ENCODE measurements at places on chromosomes 6 and 20. TPM values are rescaled to one million over a fixed set of nuclear protein-coding genes. Genes with fewer than 3 reads are reported as not detected.
A peak's percentile ranks its signal among the peaks of the same experiment; 100 is the strongest.

DNA sequence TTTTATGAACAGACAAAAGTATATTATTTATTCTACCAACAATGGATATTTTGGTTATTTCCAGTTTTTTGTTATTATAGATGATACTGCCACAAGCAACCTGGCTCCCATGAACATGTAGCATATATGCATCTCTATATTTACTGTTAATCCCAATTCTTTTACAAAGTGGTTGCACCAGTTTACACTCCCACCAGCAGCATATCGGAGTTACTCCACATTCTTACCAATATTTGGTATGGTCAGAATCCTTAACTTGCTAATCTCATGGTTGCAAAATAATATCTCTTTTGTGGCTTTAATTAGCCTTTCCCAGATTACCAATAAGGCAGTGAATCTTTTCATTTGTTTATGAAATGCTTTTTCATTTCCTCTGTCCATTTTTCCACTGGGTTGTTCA is 137.6 kb upstream of the CDYL start:
- DNase-seq: no peak

GRCh38 chr20:1381753-1382591 is 10.9 kb downstream of the FKBP1A start:
- DNase-seq: no peak

The LAMP5 gene
- total RNA-seq: not detected

The BCAS1 gene
- total RNA-seq: 0.25 TPM

DNA sequence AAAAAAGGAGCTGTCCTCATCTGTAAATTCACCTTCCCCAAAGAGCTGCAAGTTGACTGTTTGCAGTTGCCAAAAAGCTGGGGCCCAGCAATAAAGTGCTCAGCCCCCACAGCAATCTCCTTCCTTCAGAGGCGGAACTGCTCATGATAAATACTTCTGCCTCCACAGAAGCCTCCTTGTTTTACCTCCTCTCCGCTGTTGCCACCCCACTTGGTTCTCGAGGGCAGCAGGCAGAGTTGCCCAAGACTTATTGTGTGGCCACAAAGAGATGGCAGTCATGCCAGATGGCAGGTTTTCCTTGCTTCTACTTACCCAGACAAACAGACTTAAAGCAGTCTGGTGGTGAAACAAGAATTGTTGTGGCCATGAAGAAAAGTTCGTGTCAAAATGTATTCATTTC is 66.3 kb downstream of the SLX4IP start:
- peak; percentile 11 for DNase-seq

GRCh38 chr6:38871741-38872568 is 156.8 kb downstream of the DNAH8 start:
- peak; percentile 32 for DNase-seq

DNA sequence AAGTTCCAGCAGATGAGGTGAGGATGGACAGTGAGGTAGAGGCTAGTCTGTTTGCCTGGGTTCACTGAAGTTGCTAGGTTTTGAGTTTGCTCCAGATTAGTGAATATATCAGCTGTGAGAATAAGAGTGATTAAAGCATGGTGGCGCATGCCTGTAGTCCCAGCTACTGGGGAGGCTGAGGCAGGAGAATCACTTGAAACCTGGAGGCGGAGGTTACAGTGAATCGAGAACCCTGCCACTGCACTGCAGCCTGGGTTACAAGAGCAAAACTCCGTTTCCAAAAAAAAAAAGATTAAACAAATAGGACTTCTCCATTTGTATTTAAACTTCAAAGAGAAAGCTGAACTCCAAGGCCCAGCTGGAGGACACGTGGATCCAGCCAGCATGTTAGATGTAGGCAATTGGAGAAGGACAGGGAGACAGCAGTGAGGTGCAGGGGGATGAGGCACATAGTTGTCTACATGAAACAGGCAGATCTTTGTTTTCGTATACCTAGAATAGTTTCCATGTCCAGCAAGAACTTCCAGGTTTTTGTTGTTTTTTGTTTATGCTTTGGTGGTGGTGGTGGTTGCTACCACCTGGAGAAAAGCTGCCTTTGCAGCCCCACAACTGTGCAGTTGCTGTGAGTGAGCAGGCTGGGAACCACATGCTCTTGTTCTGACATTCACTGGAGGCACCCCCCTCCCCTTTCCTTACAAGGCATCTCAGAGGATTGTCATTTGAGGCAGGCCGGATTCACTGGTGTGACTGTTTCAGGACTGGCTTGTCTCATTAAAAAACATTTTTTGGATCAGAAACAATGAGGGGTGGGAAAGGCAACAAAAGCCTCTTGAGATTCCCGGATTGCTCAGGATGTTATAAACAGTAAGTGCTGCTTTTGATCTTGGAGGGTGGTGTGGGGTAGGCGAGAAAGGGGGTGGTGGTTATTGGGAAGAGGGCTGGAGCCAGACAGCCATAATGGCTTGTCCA is 72.3 kb downstream of the JARID2 start:
- no peak for DNase-seq

GRCh38 chr6:33670971-33671743 is 40.3 kb downstream of the UQCC2 start:
- no peak for DNase-seq

The SCRT2 gene
- not detected for total RNA-seq

- no peak for DNase-seq
Measured at GRCh38 chr20:36243726-36244125, 7.4 kb downstream of the AAR2 start.

The LY6G6C gene
- not detected for total RNA-seq

DNA sequence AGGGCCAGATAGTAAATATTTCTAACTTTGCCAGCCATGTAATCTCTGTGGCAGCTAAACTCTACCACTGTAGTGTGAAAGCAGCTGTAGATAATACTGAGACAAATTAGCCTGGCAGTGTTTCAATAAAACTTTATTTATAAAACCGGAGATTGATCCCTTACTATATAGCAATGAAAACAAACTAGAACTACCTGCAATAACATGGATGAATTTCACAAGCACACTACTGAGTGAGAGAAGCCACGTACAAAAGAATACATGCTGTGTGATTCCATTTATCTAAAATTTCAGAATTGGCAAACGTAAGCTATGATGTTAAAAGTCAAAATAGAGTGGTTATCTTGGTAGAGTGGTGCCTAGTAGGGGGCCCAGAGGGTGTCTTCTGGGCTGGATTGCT is 198.7 kb upstream of the SGK1 start:
- DNase-seq: no peak

DNA sequence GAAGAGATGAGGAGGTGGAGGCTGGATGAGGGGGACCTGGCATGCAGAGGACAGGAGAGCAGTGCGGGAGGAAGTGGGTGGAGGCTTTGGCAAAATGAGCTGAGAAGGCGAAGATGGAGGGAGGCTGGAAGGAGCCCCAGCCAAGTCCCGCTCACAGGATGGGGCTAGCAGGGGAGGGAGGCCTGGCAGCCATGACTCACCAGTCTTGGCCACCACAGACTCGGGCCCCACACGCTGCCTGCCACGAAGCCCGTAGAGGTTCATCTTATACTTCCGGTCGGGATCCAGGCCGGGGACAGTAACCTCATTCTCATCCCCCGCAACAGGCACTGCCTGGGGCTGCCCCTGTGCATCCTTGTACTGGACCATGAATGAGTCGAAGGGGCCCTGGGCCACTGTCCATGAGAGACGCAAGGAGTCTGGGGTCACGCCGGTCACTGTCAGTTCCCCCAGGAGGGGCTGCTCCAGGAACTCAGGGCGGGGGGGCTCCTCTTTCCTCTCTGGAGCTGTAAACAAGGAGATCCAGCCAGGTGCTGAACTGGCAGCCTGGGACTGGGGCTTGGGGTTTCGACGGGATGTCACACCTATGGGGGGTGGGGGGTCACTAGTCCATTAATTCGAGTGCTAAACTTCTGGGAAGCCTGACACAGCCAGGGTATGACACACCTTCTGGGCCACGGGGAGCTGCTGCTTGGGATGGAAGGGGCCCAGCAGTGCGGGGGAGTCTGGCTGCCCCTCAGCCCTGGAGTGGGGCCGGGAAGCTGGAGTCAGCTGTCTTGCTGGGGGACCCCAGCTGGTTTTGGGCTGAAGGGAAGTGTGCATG is 27.8 kb downstream of the TNXB start:
- no peak for DNase-seq

DNA sequence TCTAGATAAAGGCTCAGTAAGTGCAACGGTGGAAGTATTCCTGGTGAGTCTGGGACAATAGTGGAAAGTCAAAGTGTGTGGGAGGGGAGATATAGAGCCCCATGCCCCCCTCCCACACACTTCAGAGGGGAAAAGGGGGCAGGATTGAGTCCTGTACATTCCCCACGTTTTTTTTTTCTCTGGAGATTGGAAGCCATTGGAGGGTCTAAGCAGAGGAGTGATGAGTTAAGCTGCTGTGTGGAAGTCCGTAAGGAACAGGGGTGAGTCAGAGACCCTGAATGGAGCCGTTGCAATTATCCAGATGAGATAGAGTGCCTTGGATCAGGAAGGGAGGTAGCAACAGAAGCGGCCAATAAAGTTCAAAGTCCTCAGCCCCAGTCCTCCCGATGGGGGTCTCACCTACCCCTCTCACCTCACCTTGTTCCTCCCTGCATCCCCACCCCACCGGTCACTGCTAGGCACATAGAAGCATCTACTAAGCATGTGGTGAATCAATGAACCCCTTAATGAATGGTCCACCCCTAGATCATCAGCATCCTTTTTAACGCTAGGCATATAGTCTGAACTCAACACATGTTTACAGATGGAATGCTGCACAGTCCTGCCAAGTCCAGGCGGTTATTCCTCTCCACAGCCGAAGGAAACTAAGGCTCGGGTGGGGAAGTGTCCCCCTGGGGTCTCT is 662 bp upstream of the SLC9A8 start:
- DNase-seq: no peak

DNA sequence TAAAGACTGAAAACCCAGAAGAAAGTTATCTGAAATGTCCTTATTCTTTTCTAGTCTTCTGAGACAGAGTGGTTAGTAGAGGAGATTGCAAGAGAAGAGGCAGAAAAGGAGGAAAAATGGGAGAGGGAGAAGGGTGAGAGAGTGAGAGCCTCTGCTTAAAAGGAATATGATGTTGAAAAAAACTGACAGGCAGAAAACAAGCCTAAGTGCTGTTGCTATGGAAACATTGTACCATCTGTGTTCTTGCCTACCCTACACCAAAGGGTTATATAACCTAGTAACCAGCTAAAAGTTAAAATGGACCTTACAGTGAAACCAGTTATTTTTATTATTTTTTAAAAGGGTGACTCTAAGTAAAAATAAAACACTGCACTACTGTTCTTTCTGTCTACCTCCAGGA is 28.3 kb upstream of the SH3BGRL2 start:
- DNase-seq: no peak

GRCh38 chr6:121413879-121414278 is 21.6 kb upstream of the GJA1 start:
- no peak for DNase-seq

The REM1 gene
- not detected for total RNA-seq

DNA sequence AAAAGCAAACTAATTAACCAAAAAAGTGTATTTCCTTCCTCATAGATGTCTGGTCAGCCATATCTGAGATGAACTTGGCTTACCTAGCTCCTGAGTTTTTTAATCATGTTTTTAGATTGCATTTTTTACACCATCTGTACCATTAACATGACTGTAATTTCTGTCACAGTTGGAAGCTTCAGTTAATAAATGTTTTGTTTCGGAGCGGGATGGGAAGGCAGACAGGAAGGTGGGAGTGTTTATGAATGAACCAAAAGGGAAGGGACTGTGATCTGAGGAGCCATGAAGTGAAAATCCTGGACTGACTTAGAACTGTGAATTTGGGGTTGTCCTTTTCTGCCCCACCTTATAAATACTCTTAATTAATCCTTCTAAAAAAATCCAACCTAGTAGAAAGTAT is 445.6 kb upstream of the SOX4 start:
- DNase-seq: no peak

- no peak for DNase-seq
Measured at GRCh38 chr6:128841518-128841917, 41.4 kb upstream of the LAMA2 start.

GRCh38 chr6:7390226-7390878 is 744 bp downstream of the RIOK1 start:
- DNase-seq: no peak
